ENCODE measurements at places on chromosomes 1 and 21.

DNA sequence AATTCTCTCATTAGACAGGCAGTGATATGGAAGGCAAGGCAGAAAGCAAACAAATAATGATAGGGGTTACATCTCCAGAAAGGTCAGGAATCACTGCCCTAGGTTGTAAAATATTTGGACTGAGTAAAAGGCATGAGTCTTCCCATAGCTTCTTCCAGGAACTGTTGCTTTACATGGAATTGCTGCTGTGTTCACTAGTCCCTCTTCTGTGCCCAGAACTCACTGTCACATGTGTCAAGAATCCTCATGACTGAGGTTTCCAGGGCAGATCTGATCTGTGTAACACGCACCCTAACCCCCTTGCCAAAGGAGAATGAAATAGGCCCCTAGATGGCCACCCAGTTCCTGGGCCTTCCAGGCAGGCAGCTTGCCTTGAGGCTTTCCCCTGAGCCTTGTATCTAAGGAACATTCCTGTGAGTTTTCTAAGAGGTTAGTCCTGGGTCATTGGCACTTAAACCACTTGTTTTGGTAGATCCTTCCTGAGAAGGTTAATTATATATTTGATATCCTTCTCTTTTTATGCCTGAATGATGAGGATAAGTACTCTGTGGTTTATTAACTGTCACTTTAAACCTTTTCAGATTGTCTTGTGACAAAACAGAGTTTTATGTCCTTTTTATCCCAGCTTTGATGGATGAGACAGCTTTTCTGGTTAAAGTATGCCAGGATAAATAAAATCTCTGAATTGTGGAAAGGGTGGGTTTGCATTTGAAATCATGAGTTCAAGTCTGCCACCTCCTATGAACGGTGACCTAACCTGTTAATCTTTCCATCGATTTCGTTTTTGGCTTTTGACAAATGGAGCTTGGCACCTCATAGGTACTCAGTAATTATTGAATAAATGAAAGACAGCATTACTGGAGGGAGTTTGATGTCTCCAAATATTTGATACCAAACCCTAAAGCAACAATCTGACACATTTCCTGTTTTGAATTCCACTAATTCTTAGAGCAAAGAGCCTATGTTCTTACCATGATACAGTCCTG is 163.3 kb downstream of the DHRS3 start:
- DNase-seq: no peak

DNA sequence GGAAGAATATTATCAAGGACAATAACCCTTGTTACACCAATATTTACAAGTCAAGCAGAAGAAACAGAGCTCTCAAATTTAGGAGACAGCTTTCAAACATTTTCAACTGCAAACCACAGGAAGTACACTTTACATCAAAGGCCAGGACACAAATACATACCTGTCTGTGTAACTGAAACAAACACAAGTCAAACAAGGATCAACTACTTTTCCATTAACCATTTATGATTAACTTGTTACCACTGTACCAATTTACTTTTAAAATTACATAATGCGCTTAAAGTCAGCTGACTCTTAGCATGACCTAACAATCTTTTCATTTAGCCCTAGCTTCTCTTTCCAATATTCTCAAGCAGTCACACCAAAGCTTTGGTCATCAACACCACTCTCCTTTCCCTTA is 43.5 kb downstream of the TRIM33 start:
- DNase-seq: no peak

DNA sequence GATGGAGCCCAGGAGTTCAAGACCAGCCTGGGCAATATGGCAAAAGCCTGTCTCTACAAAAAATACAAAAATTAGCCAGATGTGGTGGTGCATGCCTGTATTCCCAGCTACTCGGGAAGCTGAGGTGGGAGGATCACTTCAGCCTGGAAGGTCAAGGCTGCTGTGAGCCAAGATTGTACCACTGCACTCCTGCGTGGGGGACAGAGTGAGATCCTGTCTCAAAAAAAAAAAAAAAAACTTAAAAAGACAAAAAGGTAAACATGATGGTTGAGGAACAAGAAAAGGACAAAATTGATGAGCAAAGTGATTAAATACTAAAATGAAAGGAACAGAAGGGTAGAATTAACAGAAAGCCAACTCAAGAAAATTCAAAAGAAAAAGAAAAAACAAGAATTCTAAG is 30.6 kb downstream of the SNRPE start:
- DNase-seq: no peak

GRCh38 chr1:19080721-19081120 is 124.2 kb upstream of the IFFO2 start:
- no peak for DNase-seq

All from stimulated activated CD4-positive, alpha-beta T cell treated with anti-CD3 and anti-CD28 coated beads, Interleukin-15, amount 100 ng/mL, for 1 hour (primary cell).